ENCODE measurements at places on chromosomes 5 and 9.

- DNase-seq, result peak; percentile 43
These were observed 7.4 kb downstream of the B4GALT1 start for GRCh38 chr9:33159777-33160127.

GRCh38 chr5:8714861-8715260 lies 831.0 kb downstream of the SEMA5A start:
- DNase-seq, result no peak

DNA sequence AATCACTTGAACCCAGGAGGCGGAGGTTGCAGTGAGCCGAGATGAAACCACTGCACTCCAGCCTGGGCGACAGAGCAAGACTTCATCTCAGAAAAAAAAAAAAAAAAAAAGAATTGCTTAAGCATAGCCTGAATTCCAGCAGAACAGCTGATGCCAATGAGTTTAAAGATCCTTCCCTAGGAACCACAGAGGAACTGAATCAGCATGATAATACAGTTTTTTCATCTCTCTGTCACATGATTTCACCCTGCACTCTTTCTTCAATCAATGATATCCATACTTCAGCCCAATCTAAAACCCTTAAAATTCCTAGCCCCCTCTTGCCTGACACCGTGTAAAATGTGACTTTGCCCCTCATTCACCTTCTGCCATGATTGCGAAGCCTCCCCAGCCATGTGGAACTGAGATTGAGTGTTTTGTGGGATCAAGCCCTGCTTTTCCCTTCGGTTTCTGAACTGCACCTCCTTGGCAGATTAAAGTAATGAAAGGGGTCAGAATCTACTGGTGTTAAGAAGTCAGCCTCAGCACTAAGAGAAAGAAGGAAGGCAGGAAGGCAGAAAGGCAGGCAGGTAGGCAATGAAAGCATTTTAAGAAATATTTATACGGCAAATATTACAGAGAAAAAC lies 20.9 kb upstream of the DMXL1 start:
- DNase-seq, result no peak

DNA sequence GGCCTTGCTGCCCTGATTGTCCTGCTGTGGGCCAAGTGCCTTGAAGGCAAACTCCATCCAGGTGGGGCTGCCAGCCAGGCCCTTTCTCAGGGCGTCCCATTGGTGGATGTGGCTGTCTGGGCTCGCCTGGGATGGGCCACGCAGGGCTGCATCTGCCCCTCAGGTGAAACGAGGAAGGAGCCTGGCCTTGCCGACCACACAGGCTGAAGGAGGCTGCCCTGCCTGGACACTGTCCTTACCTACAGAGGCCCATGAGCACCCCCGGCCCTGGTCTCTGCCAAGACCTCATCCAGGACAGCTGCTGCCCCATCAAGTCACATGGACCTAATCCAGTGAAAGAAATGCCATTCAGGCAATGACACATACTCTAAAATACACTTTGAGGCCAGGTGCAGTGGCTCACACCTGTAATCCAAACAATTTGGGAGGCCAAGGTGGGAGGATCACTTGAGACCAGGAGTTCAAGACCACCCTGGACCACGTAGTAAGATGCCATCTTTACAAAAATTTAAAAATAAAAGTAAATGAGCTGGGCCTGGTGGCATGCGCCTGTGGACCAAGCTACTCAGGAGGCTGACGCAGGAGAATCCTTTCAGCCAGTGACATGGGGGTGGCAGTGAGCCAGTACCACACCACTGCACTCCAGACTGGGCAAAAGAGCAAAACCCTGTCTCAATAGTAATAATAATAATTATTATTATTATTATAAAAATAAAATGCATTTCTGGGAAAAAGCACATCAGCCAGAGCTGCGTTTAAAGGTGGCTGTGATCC lies 33.9 kb downstream of the PNPLA7 start:
- no peak for DNase-seq

- DNase-seq, result peak; percentile 41
These were observed 19.3 kb upstream of the SMIM32 start for GRCh38 chr5:136212252-136212721.

DNA sequence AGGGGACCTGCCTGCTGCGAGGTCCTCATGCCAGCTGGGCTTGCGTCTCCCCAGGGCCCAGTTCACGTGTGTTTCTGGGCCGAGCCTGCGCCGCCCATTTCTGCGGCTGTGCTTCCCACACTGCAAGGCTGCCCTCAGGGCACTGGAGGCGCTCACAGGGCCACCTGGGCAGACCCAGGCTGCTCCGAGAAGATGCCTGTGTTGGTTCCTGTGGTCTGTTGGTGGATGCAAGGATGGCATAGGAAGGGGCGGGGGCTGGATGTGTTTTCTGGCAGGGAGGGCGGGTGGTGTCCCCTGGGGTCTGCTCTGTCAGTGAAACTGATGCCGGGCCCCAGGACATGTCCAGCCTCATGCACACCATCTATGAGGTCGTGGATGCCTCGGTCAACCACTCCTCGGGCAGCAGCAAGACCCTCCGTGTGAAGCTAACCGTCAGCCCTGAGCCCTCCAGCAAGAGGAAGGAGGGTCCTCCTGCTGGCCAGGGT lies 25.9 kb downstream of the NKD2 start:
- DNase-seq, result no peak

- DNase-seq, result no peak
These were observed 65.0 kb upstream of the ANGPTL2 start for GRCh38 chr9:127187231-127187956.

DNA sequence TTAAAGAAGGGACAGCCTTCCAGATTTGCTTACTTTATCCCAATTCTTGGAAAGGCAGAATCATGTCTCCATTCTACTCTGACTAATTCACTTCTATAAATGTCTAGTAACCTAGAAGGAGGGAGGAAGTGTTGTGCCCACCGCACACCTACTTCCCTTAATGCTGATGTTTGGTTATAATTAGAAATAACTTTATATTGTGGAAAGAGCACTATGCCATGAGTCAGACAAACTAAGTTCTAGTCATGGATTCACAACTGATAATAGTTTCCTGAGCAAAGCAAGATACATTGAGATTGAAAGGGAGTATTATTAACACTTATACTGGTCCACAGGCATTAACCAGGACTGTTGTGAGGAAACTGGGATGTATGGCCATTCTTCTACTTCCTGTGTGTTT lies 345.9 kb upstream of the RPS23 start:
- DNase-seq, result no peak

DNA sequence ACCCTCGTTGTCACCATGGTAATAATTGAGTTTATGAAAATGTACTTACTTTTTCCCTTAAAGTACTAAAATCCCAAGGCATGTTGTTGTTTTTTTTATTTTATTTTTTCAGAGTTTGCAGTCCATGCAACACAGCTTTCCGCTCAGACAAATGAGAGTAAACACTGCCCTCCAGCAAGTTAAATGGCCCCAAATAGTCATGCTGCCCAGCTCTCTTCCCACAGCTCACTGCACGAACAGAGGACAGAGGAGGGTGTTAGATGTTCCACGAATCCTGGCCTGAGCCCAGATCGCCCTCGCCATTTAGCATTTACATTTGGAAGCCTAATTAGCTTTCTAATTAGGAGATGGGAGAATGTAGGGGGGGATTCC lies 1.9 kb downstream of the NIM1K start:
- no peak for DNase-seq

DNA sequence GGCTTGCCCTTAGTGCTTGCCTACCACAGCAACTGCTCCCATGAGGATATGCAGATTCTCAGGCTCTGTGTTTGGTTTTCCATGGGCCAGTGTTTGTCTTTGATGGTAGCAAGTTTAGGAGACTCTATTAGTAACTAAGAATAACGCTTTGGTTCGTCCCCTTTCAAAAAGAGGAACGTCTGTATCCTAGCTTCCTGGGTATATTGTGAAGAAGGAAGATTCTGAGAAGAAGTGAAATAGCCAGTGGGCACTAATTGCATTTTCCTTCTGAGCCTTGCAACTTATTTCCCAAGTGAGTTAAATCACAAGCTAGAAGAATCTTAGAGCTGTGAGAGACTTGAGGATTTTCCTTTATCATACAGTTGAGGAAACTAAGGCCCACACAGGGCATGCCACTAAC lies 376.8 kb downstream of the PIK3R1 start:
- DNase-seq, result no peak

DNA sequence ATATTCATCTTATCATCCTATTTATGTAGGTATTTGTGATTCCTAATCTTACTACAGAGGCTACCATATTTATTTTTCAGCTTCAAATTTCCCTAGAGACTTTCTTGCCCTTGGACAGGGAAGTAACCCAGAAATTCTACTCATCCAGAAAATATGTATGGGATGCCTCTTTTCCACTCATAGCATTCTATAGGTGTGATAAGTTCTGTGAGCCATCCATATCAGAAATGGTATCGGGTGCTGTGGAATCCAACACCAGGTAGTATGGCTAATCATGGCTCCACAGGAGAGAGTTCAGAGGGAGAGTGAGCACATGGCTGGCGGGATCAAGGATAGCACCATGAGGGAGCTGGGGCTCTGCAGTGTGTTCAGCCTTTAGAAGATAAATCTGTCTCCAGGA lies 349.3 kb upstream of the ACTBL2 start:
- no peak for DNase-seq

DNA sequence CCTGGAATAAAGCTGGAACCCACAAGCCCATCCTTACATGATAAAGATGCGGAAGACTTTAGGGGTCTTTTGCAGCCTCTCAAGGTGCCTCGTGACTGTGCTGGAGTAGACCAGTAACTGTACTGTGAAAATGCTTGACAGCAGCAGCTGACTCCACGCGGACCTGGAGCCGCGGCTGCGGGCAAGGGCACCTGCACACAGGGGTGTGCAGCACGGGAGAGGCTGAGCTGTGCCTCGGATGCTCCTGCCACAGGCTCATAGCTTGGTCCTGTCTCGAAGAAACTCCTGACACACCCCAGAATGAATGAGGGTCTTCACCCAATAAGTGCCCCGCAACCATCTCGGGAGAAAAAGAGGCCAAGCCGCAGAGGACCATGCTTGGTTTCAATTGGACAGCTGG lies 40.3 kb upstream of the CEP72 start:
- no peak for DNase-seq

DNA sequence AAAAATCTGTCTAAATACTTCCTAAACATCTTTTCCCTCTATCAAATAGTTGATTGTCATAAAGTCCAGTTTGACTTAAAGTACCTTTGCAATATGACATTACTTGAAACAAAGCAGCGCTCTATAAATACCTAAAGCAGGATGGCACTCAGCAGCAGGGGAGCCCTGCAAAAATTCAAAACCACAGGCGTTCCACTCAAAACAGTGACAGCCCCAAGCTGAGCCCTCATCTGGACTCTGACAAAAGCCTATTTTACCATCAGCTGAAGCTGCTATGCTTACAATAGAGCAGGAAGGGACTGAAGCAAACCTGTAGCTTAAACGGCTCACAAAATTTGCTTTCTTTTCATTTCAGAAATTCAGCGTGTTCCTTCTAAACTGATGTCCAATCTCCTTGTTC lies 11.5 kb downstream of the GABRA6 start:
- DNase-seq, result no peak

DNA sequence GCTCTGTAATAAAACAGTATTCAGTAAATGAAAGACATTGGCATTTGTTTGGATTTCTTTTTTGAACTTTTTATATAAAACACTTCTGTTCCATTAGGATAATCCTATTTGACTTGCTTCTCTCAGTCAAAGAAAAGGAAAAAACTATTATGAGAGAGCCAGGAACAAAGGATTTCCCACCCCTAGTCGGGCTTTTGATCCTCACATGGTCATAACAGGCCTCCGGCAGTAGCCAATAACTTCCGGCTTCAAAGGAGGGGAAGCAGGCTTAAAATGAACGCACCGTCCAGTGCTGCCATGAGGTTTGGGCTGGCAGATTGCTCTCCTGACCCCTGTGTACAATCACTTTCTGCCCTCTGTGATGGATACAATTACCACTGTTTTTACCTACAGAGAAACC lies 209.3 kb downstream of the ZNF608 start:
- no peak for DNase-seq

DNA sequence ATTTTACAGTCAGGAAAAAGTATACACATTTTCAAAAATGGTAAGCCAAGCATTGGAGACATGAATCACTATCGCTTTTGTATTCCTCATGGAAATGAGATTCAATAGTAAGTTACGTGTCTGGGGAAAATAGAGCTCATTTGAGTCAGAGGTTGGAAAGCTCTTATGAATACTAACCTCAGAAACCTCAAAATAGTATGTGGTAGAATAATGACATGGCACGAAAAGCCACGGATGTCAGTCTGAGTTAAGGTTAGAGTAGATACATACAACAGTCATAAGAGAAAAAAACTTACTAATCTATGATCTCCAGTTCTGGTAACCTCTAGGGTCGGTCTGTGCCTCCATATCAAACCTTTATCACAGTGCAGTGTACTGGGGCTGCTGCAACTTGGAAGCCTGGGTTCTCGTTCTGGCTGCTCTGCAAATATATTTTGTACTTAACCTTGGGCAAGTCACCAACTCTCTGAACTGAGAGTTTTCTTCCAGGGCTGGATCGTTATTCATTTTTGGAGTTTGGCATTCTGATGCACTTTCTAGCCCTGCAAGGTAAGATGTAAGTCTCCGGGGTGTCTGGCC lies 31.8 kb downstream of the MAP1B start:
- DNase-seq, result no peak

- DNase-seq, result no peak
These were observed 63.1 kb downstream of the TMOD1 start for GRCh38 chr9:97564291-97565175.

- no peak for DNase-seq
These were observed 193.0 kb upstream of the C9orf72 start for GRCh38 chr9:27766073-27766835.

DNA sequence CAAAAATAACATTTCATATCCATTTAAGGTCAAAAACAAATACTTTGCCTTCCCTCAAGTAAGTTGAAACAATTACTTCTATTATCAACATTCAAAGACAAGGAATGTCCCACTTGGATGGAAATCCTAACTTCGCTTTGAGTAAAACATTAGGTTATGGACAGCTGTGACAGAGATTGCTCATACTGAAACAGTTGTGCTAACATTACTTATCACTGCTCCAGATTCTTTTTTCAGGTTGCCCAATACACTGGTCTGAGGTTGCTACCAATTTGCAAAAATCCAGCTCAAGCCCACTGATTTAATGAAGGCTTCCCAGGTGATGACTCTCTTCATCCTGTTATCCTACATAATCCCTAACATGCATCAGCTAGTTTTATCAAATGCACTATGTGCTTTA lies 98.3 kb downstream of the UBAP2 start:
- DNase-seq, result no peak

GRCh38 chr5:69331528-69332445 lies 814 bp downstream of the CCDC125 start:
- DNase-seq, result no peak

DNA sequence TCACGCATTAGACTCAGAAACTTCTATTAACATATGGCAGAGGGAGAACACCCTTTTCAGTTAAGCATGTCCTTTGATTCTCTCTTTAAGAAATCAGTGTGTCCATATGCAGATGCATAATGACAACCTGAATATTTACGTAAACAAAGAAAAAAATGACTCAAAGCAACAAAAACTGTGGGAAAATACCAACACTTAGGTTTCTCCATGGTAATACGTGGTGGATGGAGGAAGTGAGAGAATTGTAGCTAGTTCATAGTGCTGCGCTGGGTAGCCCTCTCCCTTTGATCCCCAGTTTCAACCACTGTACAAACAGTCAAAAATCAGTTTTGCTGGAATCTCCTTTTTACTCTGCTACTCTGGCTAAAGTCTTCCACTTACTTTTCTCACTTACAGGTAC lies 2.0 kb upstream of the MAP3K1 start:
- no peak for DNase-seq

All from memory B cell (primary cell).